Stimulated activated CD8-positive, alpha-beta memory T cell treated with anti-CD3 and anti-CD28 coated beads, Interleukin-15, amount 100 ng/mL, for 48 hours (primary cell): ENCODE measurements at places on chromosomes 3 and 15.

DNA sequence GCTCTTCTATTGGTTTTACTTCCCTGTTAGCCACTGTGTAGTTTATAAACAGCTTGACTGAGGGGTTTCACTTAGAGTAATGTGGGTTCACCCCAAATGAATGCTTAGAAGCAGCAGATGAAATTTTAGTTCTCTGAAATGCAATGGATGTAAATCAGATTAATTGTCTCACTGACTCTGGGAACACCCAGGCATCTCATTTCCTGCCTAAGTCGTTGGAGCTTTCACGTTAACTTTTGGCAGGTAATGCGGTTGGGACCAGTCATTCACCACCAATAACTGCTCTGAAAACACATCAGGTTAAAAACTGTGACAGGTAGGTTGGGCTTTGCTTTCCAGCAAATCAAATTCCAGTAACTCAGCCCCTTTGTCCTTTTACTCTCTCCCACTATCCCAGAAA lies 775.4 kb downstream of the NTRK3 start:
- DNase-seq = no peak

- DNase-seq = no peak
Measured at GRCh38 chr15:90087454-90088154, 14.7 kb downstream of the IDH2 start.

DNA sequence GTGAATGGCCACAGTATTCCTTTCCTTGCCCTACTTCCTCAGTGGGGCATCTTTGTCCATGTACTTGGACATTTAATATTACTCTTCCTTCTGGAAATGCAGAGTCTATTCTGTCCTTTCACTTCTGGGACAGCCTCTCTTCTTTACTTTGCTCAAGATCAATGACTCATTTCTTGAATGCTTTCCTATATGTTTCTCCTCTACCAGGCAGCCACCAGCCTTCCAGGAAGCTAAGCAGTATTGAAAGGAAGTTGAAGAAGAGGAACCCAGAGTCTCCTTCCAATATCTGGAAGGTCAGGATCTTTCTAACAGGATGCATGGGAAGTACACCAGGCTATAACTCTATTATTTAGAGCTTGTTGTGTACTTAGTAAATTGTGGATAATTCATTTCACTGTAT lies 182.8 kb downstream of the CD47 start:
- DNase-seq = no peak

- no peak for DNase-seq
Measured at GRCh38 chr15:85558848-85559247, 178.4 kb downstream of the AKAP13 start.

DNA sequence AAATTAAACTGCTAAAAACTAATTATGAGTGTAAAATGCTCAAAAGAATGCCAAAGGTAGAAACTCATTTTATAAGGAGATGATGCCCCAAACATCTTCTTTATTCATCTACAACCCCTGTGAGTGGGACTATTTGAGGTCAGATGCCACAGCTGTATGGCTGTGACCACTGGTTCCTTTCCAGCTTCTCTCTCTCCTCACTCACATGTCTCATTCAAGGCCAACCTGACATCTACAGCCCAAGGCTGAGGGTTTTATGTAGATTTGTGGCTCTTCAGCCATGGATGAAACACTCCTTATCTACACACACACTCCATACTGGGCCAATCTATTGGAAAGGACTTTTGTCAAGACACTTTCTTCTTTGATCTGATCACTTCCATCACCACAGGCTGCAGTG lies 231.3 kb downstream of the KCNMB2 start:
- DNase-seq = no peak

DNA sequence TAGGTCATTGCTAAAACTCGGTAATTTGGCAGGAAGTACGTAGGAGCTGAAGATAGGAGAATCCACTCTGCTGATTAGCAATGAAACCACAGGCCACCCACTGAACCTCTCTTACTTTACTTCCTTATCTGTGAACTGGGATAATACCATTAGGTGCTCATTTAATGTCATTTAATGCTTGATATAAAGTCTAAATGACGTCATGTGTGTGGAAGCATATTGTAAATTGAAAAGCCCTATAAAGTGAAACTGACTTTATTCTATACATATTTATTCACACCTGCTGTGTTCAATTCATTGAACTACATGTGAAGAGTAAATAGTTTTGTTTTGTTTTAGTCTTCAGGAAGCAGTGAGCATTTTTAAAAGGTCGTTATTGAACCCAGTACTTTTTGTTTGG lies 137.5 kb downstream of the CNTN4 start:
- DNase-seq = no peak

- DNase-seq = no peak
Measured at GRCh38 chr15:65494076-65494475, 23.4 kb downstream of the DPP8 start.

DNA sequence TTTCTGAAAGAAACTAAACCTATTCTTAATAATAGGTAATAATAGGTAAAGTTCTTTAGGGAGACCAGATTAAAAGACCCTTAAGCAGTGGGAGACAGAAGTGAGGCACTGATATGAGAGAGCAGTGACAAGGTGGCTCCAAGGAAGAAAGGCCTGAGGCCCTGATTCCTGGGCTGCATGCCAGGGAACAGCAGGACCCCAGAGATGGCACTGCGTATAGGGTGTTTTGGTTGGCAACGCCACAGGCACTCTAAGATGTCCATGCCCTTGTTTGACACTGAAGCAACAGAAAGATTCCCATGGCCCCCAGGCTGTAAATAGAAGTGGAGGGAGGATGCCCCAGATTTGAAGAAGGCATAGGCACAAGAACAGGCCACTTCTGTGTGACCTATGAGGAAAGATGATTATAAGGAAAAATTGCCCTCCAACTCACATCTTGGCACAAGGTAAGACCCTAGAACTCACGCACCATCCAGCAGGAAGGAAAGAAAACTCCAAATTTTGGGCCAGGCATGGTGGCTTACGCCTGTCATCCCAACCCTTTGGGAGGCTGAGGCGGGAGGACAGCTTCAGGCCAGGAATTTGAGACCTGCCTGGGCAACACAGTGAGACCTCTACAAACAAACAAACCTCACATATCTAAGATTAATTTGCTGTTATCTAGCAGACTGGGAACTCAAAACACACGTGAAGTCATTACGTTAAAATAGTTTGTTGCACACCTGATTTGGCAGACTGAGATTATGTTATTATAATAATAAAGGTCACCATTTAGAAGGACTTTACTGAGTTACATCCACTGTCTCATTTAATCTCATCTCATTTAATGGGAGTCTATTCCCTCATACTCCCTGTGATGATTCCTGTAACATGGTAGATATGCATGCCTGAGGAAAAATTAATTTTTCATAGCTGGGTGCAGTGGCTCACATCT lies 10.5 kb upstream of the BLM start:
- no peak for DNase-seq

GRCh38 chr3:69856965-69857705 lies 117.9 kb downstream of the MITF start:
- no peak for DNase-seq

DNA sequence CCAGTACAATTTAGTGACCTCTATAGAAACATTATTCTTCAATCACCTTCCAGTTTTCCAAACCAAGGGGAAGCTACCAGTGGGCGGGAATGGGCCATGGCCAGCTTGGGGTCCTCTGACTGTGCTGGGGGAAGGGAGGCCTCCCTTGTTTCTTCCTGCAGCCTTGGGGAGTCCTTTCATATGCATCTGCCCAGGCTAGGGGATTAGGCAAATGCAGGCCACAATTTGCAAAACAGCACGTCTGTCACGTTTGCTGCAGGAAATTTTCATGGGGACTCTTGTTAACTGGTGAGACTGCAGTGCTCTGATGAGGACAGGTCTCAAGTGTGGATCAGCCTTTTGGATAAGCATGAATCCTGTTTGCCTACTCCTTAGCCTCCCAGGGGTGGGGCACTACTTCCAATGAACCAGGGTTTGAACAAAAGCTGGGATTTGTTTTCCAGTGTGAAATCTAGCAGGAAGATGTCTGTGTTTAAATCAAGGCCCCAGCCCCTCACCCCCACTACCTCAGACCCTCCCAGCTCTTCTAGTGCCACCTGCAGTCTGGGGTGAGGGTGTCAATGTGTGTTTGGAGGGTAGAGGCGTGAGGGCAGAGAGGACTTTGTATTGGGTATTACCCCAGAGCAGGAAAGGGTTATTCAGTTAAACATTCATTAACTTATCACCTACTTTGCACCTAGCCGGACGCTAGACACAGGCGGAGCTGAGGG lies 219.9 kb downstream of the OPA1 start:
- no peak for DNase-seq

- no peak for DNase-seq
Measured at GRCh38 chr15:70210528-70210927, 112.8 kb upstream of the TLE3 start.

DNA sequence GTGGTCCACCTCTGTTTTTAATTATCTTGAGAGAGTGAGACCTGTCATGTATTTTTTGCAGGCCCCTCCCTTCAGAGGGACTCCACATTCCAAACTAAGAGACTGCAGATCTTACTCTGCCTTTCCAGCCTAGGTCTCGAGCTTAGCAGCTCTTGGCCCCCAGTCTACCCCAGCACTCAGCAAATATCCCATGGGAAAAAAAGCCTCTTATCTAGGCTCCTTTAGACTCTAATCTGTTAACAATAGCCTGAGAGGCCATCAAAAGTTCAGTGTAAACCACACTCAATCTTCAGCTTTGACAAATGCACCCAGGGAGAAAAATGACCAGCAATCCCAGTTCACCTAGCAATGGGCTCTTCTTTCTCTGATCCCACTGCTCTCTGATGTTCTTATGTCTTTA lies 8.6 kb upstream of the BLM start:
- no peak for DNase-seq

DNA sequence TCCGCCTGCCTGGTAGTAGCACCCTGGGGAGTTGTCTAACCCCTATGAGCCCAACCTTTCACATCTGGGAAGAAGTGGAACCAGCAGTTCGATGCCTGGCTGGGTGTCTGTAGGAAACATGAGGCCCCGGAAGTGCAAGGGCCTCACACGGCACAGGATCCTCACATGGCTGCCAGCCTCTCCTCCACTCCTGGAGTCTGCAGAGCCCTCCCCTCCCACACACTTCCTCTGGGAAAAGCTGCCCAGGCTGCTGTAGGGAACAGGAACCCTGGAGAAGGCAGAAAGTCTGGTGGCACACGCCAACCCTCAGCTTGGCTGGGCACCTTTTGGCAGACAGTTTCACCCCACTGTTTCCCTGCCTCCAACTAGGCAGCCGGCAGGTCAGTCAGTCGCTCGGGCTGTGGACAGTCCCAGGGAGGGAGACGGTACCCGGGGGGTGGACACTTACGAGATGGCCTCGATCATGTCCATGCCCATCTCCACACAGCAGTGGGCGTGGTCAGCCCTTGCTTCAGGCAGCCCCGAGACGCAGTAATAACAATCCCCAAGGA lies 118.4 kb downstream of the ADCY5 start:
- no peak for DNase-seq

GRCh38 chr3:37861620-37862041 lies at the start of gene CTDSPL:
TSS of gene CTDSPL (plus strand) at chr3:37861880. CDS start at chr3:37862200, 320 bp downstream.
- DNase-seq = no peak

GRCh38 chr15:34338347-34338746 lies 766 bp upstream of the SLC12A6 start:
- DNase-seq = no peak

GRCh38 chr3:188476935-188477334 lies 323.0 kb downstream of the LPP start:
- no peak for DNase-seq

- no peak for DNase-seq
Measured at GRCh38 chr15:89307791-89308190, 26.8 kb downstream of the POLG start.

- no peak for DNase-seq
Measured at GRCh38 chr3:27939521-27939920, 217.4 kb upstream of the EOMES start.

DNA sequence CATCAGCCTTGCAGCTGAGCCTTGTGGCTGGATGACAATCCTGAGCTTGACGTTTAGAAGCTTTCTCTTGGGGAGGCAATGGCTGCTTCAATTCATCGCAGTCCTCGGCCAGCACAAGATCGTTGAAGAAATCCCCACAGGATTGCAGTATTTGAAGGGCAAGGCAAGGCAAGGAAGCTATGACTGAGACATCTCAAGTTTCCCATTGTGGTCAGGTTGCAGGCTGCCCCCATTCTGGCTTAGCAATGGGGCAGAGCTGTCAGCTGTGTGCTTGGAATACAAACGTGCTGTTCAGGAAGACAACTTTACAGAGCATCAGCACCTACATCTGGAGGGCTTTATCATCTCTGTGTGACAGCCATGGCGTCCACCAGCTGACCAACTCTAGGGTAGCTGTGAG lies 275.9 kb upstream of the TBL1XR1 start:
- DNase-seq = no peak

GRCh38 chr3:103218793-103219192 lies 784.0 kb downstream of the ZPLD1 start:
- no peak for DNase-seq

DNA sequence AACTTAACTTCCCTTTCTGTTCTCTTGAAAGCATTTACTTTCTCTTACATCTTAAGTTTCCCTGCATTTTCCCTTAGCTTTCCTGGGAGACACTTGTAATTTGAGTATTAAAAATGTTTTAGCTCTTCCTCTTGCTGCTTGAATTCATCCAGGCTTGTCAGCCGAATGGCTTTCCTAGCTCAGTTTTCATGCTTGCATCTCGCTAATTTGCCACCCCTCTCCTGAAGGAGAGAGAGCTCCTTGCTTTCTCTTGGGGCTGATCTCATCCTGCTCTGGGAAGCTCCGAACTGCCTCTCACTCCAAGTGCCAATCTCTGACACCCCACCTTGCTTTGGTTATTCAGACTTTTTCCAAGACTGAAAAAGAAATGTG lies 374.6 kb upstream of the TBL1XR1 start:
- no peak for DNase-seq

DNA sequence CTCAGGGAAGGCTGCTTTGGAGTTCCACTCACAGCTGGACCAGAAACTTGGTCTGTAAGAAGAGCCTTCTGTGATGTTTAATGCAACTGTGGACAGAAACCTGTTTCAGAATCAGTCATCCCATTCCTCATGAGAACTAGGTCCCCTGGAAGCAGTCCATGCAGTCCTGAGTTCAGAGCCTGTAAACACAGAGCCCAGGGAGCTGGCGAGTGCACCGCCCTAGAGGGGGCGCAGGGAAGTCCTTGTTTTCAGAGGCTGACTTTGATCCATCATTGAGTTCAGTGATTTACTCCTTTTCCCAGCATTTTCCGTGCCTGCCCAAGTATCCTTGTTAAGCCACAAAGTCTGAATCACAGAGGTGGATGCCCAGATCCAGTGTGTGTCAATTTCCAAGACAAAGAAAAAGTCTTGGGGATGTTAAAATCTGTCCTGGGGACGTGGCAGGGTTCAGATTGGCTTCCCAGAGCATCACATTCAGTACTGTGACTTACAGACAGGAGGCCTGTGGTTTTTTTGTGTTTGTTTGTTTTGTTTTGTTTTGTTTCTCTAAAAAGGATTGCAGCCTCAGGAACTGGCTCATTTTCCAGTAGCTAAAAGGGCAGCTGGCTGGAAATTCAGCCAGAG lies 9.8 kb upstream of the TXNRD3 start:
- DNase-seq = no peak

DNA sequence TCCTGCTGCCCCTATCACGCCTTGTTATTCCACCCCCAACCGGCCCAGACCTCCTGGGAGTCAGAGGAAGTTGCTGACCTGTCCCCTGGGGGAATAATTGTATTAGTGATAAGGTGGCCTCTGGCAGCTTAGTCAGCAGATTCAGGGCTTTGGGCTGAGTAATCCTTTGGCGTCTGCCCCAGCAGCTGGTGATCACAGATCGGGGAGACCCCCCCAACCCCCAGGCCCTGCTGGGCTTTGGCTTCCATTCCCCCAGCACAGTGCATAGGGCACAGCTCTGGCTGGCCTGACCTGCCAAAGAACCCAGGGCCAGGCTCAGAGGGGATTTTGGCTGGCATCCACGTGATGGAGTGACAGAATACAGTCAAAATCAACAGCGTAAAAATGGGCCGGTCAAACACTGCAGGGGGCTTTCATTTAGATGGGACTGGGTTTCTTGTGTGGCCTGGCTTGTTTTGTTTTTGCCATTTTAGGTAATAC lies 3.9 kb upstream of the NR2E3 start:
- no peak for DNase-seq
